CD4-positive, alpha-beta T cell treated with Interferon gamma for 1 hour (primary cell): ENCODE measurements at places on chromosomes 1 and 21.

DNA sequence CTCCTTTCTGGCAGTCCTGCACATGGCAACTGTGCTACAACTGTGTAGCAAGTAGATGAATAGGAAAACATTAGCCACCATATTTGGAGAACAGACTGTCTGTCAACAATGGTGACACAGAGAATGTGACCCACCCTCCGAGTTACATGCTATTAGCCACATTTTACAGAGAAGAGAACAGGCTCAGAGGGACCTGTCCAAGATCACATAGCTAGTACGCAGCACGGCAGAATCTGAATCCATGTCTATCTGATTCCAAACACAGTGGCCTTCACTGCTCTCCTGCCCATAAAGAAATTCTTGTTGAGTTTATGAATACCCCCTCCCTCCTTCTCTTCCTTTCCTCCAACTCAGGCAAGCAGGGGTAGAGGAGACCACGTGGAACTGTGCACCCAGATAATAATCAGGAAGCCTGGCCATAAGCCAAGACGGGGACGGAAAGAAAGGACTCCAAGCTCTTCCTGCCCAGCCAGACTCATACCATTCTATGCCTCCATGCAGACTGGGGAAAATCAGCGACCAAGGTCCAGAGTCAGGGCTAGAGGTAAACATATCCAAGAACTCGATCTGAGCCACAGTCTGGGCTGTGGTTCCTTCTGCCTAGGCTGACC is 78.8 kb downstream of the TRABD2B start:
- DNase-seq, result no peak

GRCh38 chr1:165467706-165468105 is 22.8 kb upstream of the RXRG start:
- DNase-seq, result no peak

GRCh38 chr1:25724201-25724600 is 75.8 kb upstream of the SELENON start:
- no peak for DNase-seq

DNA sequence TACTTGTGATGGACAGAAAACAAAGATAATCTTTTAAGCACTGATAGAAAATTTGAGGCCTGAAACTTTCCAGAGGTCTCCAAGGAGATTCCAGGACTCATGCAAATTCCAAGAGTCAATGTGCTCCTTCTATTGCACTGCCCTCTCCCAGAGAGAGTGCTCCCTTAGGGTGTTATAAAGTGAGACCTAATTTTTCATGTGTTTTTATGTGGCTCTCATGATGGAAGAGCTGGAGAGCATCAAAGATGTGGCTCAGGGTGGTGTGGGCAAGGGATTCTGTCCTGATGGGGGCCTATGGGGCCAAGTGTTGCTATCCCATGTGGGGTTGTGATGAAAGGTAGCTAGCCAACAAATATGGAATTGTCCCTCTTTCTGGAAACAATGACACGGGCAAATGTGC is 101.3 kb downstream of the PRRX1 start:
- DNase-seq, result no peak

- DNase-seq, result no peak
These were observed 12.5 kb downstream of the CDC7 start for GRCh38 chr1:91513160-91513559.

DNA sequence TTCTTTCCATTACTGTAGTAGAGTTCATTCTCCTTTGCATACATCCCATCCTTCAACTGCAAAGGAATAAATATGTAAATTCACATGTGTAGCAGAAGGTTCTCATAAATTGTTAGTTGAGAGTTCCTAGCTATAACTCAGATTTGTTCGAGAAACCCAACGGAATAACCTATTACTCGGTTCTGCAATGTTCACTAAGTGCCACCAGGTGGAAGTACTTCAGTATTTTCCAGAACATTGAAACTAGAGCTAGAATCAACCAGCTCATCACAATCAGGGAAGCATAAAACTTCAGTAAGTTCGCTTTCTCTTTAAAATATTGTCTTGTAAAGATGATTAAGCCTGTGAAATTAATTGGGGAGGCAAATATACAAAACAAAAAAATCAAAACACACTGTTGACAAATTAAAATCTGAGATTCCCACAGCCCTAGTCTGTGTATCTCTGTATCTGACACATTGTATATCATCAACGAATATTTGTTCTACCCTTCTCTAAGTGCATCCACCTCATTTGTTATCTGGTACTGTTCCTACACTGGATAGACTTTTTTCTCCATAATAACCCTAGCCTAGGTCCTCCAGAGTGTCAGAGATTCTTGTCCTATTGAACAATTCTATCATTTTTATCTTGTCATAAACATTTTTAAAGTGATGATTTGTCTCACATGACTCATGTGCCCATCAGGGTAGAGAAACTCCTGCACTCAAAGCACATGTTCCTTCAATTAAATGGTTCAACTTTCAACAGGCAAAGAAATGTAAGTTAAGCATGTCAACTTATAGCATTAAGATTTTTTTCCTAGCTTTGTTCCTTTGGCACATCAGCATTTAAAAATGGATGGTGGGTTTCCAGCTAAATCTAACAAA is 31.9 kb downstream of the MROH9 start:
- no peak for DNase-seq

GRCh38 chr1:192844360-192844759 is 35.5 kb downstream of the RGS2 start:
- no peak for DNase-seq

GRCh38 chr1:204623894-204624361 is 61.6 kb downstream of the LRRN2 start:
- DNase-seq, result peak; percentile 4

GRCh38 chr21:39657091-39657689 is 44.5 kb downstream of the B3GALT5 start:
- no peak for DNase-seq

- DNase-seq, result no peak
These were observed 38.4 kb downstream of the CLSTN1 start for GRCh38 chr1:9785406-9785805.

DNA sequence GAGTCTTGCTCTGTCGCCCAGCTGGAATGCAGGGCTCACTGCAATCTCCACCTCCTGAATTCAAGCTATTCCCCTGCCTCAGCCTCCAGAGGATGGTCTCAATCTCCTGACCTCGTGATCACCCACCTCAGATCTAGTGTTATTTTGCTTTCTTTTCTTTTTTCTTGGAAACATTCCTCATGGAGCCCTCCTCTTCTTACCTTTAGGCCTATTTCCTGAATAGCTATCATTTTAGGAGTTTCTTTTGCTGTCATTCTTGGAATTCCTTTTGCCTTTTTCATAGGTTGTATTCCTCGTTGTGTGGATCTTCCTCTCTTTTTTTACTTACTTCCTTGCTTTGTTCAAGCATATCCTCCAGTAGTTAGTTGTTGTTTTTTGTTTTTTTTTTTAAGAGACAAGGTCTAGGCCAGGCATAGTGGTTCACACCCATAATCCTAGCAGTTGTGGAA is 173.8 kb downstream of the RASAL2 start:
- DNase-seq, result no peak

GRCh38 chr1:184493987-184494388 is 107.2 kb downstream of the C1orf21 start:
- no peak for DNase-seq

DNA sequence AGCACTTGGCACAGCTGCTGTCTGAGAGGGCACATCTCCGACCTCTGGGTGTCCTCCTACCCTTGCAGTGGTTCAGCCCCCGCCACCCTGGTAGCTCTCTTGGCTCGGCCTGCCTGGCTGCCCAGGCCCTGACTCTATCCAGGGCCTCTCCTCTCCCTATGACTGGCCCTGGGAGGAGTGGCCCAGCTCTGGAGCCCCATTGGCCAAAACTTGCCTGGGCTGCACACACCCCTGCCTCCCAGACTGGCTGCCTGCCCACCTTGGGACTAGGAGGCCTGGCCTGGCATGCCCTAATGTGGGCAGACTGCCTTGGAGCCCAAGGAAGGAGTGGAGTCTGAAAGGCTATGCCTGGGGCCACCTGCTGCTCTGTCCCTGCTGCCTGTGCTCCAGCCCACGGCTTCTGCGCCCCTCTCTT is 33.6 kb downstream of the ACOT11 start:
- no peak for DNase-seq

- DNase-seq, result no peak
These were observed 88.1 kb downstream of the COP1 start for GRCh38 chr1:176118985-176119384.

DNA sequence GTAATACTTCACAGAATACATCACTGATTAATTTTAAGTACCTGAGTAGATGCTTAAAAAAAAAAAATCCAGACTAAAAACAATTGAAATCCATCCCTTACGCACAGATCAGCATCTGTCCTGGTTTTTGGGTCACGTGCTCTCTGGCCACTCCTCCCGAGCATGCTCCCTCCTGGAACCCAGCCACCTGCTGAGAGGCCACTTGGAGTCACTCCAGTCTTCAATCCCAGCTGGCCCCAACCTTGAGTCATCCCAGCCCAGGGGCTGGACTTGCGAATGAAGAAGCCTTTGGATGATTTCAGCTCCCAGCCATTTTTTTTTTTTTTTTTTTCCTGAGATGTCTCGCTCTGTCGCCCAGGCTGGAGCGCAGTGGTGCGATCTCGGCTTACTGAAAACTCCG is 8.9 kb downstream of the MAP1LC3C start:
- DNase-seq, result no peak

- no peak for DNase-seq
These were observed 2.2 kb upstream of the HSD3B1 start for GRCh38 chr1:119504831-119505230.

- DNase-seq, result no peak
These were observed 7.0 kb downstream of the TNNT2 start for GRCh38 chr1:201370500-201370899.

- no peak for DNase-seq
These were observed 12.0 kb downstream of the SPATC1L start for GRCh38 chr21:46171996-46172862.

GRCh38 chr1:162918151-162918754 is 57.3 kb upstream of the CCDC190 start:
- no peak for DNase-seq

DNA sequence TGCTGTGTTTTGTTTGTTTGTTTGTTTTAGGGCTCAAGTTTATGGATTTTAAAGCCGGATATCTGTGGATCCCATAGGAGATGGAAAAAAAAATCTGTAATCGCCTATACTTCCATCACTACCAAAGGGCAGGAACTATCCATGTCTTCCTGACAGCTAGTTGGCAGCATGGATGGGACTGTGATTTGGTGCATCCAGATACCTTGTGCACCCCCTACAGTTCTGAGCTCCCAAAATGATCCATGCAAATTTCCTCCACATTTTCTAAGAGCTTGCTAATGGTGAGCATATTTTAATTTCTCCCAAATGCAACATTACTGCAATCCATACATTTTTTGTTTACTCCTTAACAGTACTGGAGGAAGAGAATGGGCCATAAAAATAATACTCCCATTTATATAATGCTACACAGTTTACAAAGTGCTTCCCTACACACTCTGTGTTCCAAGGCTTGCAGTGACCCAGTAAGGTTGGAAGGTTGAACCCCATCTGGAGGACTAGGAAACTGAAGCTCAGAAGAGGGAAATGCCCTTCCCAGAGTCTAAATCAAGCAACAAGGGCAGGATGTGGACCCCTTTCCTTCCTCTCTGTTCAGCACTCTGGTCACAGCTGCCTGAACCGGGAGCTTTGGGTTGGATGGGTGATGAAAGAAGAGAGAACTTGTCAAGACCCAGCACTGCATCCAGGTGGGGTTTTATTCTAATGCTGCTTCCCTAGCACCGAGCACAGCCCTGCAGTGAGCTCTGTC is 48.0 kb downstream of the CAPN8 start:
- no peak for DNase-seq
